ENCODE measurements at places on chromosomes 7 and 10. TPM values are rescaled to one million over a fixed set of nuclear protein-coding genes. Genes with fewer than 3 reads are reported as not detected.
A peak's percentile ranks its signal among the peaks of the same experiment; 100 is the strongest.

The CTNNA3 gene
- total RNA-seq: not detected

DNA sequence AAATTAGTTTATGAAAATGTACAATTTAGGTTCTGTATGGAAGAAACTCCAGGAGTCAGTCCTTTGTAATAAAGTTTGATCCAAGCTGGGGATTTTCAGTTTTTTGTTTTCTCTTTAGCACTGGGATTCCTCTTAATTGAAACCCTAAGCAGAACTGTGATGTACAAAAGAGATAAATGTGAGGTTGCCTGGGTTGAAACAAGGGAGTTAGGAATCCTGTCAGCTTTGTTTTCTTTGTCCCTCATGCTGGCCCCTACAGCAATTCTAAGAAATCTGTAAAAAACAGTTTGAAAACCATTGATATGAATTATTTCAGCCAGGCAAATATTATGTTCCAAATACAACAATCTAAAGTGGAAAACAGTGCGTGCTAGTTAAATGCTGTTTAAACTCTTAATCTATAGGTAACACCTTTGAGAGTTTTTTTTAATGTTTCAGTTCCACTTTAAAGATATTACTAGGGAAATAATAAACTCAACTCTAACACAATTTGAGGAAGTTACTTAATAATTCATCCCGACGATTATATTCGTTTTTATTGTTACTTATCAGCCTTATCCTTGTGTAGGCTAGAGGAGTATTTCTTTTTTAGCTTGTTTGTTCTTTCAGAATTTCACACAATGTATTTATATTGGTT, 65.3 kb downstream of the SGCE start:
- no peak for DNase-seq

DNA sequence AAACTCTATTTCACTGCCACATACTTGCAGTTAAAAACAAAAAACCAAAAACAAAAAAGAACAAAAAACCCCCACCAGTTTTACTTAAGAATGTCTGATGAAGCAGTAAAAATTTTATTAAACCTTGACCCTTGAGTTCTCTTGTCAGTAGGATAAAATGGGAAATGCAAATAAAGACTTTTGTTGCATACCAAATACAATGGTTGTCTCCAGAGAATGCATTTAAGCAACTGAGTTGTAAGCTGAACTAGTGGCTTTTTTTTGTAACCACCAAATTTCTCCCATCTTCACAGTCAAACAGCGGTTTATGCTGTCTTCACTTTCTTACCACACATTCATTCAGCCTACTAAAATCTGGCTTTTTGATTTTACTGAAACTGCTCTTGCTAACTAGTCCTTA, 3.1 kb downstream of the SYPL1 start:
- DNase-seq: no peak

The IDI2 gene
- not detected for total RNA-seq

GRCh38 chr10:100043796-100044195, 34.0 kb upstream of the DNMBP start:
- peak; percentile 60 for DNase-seq

DNA sequence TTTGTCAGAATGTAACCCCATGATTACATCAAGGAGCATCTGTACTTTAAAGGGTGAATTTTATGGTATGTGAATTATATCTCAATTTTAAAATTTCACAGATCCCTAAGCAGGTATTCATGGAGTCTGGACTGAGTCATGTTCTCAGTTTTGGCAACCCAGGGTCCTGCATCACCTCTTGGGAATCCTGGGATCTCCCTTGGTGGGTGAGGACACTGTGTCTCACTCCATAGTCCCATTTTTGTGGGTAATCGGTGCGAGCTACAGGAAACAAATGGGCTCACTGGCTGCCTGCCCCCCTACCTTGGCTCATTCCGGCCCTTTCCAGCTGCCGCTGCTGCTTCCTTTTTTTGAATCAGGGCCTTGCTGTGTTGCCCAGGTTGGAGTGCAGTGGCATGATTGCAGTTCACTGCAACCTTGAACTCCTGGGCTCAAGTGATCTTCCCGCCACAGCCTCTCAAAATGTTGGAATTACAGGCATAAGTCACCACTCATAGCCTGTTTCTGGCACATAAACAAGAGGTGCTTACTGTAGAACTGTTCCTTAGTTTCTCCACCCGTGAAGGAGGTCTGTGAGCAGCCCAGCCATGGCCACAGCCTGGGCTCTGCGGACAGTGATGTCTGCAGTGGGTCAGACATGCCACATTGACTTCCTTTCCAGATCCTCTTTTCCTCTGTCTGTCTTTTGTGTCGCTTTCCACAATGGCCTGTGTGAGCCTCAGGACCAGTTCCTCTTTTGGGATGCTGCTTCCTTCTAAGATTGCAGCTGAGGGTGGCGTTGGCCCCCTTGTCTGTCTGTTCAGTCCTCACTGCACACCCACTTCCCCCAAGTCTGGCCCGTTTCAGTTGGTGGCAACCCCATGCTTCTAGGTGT, 14.5 kb downstream of the PALD1 start:
- peak; percentile 43 for DNase-seq

- DNase-seq: peak; percentile 84
Measured at GRCh38 chr10:44628921-44629320, 244.0 kb upstream of the CXCL12 start.

The PHKG1 gene
- 1.2 TPM for total RNA-seq

The PRPS1L1 gene
- not detected for total RNA-seq

- no peak for DNase-seq
Measured at GRCh38 chr7:157129200-157129599, 9.5 kb upstream of the UBE3C start.

DNA sequence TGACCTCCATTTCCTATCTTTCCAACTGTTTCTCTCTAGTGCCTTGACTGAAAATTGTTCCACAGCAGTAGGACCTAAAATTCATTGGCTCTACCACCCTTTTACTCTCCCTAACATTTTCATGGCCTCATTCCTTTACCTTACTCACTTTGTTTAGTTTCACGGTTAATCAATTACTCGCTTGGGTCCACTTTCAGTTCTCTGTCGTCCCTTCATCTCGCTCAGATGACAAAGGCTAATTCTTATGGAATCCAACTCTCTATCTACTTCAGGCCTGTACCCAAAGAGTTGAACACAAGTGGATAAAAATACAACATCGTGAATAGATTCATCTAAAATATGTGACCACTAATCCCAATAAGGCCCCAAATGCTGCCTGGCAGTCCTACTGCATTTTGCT, 85.9 kb upstream of the ADO start:
- DNase-seq: no peak

DNA sequence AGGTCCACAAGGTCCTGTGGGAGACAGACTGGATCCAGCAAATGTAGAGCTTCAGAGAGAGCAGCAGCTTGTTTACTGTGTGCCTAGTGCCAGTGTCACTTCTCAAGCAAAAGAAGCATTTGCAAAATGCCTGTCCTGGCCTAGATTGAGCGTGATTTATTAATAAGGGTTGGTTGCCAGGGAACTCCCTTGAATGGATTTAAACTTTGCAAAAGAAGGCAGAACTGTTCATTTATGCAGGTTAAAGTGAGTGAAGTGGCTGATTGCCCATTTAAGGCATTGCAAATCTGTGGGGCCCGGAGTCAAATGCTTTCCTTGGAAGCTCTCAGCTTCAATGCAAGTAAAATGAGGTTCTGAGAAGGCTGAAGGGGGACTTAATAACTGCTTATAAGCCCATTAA, 71.3 kb downstream of the CDHR3 start:
- DNase-seq: no peak

DNA sequence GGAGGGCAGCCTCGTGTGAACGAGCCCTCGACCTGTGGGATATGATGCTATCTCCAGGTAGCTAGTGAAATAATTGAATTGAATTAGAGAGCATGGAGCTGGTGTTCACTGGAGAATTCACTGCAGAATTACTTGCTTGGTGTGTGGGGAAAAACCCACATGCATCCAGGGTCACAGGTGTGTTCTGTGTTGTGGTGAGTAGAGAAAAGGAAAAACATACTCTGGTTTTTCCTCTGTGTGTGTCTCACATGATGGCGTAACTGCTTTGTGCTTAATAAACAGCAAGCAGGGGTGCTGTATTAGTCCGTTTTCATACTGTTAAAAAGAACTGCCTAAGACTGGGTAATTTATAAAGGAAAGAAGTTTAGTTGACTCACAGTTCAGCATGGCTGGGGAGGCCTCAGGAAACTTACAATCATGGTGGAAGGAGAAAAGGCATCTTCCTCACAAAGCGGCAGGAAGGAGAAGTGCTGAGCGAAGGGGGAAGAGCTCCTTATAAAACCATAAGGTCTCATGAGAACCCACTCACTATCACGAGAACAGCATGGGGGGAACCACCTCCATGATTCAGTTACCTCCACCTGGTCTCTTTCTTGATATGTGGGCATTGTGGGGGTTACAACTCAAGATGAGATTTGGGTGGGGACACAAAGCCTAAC, 62.6 kb downstream of the TACR2 start:
- DNase-seq: no peak

GRCh38 chr7:90586091-90586490, 10.0 kb upstream of the CDK14 start:
- DNase-seq: no peak

GRCh38 chr7:133796782-133797745, 330.1 kb upstream of the LRGUK start:
- DNase-seq: no peak

The TMEM184A gene
- 9.0 TPM for total RNA-seq

The MALRD1 gene
- not detected for total RNA-seq

The SLC16A9 gene
- 0.54 TPM for total RNA-seq

GRCh38 chr10:132172091-132173066, 14.4 kb upstream of the DPYSL4 start:
- DNase-seq: no peak

DNA sequence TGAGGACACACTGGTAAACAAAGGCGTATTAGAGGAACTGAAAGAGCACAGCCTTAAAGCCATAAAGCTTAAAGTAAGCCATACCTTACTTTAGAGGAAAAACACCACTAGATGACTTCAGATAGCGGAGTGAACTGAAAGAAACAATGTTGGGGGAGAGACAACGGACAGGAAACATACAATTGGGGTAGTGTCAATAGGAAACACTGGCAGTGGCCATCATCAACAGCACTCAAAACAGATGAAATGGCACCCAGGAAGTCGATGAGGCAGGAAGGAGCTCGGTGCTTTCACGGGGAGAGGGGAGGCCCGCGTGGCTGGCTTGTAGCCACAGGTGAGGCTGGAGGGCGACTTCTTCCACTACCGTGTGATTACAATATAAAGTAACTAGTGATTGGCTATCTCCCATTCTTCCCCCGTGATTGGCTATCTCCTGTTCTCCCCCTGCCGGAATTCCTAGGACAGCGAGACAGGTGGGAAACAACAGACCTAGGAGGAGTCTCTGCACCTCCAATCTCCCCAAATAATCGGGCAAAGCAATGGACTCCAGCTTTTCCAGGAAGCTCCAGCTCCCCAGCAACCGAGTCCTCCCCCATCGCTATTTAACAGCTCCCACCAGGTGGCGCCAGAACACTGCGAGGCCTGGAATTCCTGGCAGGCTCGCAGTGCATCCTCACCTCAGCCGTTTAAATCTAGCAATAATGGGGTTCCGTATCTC, 2.4 kb upstream of the TAS2R38 start:
- peak; percentile 85 for DNase-seq

DNA sequence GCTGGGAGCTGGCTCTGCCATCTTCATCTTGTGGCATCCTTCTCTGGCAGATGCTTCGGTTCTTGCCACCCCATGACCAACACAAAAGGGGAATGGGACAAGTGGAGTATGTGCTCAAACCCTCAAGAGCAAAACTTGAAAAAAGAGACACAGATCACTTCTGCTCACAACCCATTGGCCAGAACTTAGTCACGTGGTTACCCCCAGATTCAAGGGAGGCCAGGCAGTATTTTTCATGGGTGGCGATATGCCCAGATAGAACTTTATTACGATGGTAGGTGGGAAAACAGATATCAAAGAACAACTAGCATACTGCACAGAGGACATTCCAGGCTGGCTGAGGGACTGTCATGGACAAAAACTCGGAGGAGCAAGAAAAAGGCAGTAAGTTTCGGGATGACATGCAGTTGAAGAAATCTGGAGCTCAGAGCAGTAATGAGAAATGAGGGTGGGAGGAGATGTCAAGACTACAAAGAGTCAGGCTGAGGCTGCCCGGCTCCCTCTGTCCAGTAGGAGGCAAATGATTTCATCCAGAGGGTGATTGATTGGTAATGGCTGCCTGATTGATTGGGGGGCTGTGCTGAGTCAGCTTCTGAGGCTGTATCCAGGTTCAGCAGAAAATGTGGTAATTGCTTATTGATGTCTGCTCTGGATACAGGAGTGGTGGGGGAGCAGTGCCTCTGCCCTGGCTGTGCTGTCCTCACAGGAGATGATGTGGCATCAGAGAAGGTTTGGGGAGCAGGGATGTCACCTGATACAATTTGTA, 25.3 kb downstream of the COL13A1 start:
- DNase-seq: no peak

The FAM25A gene
- total RNA-seq: not detected

GRCh38 chr7:73832806-73833205, 2.0 kb downstream of the CLDN4 start:
- DNase-seq: no peak

- peak; percentile 25 for DNase-seq
Measured at GRCh38 chr7:133365917-133366316, 113.0 kb downstream of the EXOC4 start.

DNA sequence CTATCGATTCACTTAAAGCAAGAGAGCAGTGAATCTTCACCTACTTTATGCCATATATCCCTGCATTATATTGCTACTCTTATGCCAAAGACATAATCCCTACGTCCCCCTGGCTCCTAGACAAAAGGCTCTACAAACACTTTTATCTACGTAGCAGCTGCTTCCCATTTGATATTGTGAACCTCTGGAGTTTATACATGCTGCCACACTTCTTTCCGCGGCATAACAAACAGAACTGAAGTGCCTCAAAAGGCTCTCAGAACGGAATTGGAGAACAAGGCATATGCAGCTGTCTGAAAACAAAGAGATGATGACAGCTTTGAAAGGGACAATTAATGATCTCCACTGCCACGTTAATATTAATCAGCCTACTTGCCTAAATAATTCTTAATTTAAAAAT, 985.6 kb upstream of the LRRN3 start:
- DNase-seq: no peak

- DNase-seq: no peak
Measured at GRCh38 chr7:95517870-95518269, 32.1 kb downstream of the ASB4 start.

GRCh38 chr10:103441206-103441605, 11.0 kb downstream of the CALHM2 start:
- no peak for DNase-seq

DNA sequence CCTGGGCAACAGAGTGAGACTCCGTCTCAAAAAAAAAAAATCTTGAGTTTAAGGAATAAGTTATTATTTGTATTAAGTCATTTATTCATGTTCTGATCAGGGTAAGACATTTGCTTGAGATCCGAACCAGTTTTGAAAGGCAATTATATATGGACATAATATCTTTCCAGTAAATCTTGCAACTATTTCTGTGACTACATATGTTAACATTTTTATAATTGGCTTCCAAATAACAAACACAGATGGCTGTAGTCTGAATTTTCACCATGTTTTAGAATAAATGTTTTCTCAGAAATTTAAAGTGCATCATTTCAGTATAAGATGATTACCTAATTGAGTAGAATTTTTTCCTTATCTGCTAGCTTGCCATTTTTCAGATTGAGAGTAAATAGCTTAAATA, 21.2 kb downstream of the AKAP9 start:
- DNase-seq: no peak

GRCh38 chr10:3107426-3107961, 40.1 kb downstream of the PFKP start:
- peak; percentile 94 for DNase-seq

The CFAP46 gene
- 0.12 TPM for total RNA-seq

- no peak for DNase-seq
Measured at GRCh38 chr10:132714986-132715775, 70.8 kb downstream of the NKX6-2 start.

GRCh38 chr7:101586078-101586905, 42.8 kb downstream of the MYL10 start:
- DNase-seq: no peak

GRCh38 chr10:122567056-122567660, 6.6 kb downstream of the DMBT1 start:
- peak; percentile 51 for DNase-seq

All from MCF 10A (cell line).